DMS53 (cell line): ENCODE measurements at places on chromosomes 2 and 18.
A peak's percentile ranks its signal among the peaks of the same experiment; 100 is the strongest.

DNA sequence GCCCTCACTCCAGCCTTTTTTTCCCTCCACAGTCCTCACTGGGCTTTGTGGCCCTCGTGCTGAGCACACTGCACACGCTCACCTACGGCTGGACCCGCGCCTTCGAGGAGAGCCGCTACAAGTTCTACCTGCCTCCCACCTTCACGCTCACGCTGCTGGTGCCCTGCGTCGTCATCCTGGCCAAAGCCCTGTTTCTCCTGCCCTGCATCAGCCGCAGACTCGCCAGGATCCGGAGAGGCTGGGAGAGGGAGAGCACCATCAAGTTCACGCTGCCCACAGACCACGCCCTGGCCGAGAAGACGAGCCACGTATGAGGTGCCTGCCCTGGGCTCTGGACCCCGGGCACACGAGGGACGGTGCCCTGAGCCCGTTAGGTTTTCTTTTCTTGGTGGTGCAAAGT is 39.4 kb downstream of the STEAP3 start:
- DNase-seq, result no peak

DNA sequence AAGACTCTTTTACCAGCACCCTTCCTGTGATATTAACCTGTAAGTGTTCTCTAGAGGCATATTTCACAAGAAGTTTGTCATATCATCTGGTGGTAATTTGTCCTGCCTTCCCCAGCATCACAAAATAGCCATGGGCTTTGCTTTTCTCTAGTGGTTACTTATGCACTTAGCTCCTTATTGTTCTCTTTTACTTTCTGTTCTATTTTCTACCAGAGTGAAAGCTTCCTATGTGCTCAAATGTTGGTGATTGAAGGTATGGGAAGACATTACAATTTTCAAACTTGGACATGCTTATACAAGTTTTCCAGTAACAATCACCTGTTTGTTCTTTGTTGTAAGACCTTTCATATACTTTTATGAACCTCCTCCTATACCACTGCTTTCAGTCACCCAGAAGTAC is 87.0 kb upstream of the KCNH7 start:
- DNase-seq, result no peak

DNA sequence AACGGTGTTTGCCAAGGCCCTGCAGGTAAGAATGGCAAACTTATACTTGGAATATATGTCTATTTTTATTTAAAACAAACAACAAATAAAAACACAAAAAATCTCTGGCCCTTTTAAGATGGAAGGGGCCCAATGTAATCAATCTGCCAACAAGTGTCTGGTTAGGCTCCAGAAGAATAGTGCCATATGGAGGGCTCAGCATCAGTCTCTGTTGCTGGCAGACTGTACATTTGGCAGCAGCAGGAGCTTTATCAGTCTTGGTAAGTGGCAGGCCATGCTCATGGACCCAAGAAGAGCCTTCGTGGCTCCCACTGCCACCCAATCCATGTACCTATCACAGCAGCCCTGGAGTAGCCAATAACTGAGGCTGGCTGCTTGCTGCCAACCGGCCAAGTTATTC is 101.1 kb downstream of the GALNT3 start:
- no peak for DNase-seq

DNA sequence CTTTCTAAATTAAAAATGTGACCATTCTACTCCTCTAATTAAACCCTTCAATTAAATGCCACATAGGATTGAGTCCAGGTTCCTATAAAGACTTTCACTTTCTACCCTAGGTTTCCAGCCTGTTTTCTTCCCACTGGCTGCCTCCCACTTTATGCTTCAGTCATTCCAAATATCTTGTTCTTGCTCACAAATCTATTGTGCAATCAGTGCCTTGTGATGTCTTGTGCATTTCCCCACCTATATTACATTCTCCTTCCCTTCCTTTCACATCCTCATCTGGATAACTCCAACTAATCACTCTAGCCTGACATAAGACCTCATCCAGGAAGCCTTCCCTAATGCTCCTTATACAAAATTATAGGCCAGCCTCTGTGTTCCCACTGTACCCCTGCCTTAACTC is 281.7 kb upstream of the LRATD1 start:
- no peak for DNase-seq

DNA sequence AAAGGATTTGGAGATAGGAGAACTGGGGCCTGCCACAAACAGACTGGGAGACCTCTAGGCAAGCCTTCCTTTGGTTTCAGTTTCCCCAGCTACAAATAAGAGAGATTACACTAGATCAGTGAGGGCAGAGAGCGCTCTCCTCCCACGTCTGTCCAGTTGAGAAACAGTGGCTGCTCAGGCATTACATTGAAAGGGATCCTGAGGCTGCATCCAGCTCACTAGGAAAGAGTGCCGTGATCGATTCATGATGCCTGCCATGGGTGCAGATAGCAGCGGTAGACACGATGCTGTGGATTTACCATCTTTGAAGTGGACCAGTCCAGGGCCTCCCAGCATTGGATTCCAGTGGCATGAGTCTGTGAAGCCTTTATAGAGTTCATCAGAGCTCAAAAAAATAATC is 62.6 kb downstream of the EN1 start:
- no peak for DNase-seq

DNA sequence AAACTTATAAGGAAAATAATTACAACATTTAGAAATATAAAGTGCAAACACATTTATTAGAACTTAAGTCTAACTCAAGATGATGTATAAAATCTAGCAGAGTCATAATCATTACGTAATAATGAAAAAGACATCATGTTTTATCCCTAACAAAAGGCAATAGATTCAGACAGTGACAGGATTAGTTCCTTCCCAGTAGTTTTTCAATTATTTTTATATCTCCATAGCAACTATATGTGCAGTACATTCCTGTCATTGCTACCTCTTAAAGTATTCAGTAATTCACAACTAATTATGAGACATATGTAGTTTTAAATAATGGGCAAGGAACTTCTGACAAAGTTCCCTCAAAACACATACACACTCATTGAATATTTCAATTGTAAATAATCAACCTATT is 687.9 kb downstream of the CCDC85A start:
- no peak for DNase-seq

DNA sequence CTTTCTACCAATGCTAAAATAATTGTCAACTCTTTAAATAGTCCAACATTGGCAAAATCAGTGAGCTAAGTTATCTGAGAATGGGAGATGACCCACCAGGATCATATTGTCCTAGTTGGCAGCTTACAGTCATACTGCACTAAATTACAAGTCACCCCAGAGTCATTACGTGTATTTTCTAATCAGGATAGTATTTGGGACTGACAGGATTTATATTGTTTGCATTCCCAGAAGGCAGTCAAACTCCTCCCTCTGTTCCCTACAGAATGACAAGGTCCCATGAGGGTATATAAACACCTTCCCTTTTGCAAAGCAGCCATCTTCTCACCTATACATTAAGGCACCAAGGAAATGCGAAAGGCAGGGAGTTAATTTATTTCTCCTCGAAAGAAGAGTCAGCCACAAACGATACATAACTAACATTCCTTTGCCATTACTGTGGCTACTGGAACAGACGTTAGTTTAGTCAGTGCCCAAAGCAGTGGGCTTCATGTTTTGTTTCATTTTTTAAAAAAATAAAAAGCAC is 125.3 kb downstream of the ANTXR1 start:
- no peak for DNase-seq

DNA sequence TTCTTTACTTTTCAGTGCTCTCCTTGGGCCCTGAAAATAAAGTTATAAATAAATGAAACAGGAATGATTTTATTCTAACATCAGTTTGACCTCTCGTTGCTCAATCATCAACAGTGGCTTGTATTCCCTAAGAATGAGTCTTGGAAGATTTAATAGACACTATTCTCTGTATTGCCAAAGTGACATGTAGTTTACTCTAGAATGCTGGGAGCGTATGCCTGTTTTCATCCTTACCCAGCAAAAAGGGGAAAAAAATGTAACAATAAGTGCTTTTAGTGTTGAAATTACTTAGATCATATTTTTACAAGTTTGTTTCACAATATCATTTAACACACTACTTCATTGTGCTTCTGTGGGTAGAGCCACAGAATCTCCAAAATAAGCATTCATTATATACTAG is 240.6 kb upstream of the CWC22 start:
- no peak for DNase-seq

DNA sequence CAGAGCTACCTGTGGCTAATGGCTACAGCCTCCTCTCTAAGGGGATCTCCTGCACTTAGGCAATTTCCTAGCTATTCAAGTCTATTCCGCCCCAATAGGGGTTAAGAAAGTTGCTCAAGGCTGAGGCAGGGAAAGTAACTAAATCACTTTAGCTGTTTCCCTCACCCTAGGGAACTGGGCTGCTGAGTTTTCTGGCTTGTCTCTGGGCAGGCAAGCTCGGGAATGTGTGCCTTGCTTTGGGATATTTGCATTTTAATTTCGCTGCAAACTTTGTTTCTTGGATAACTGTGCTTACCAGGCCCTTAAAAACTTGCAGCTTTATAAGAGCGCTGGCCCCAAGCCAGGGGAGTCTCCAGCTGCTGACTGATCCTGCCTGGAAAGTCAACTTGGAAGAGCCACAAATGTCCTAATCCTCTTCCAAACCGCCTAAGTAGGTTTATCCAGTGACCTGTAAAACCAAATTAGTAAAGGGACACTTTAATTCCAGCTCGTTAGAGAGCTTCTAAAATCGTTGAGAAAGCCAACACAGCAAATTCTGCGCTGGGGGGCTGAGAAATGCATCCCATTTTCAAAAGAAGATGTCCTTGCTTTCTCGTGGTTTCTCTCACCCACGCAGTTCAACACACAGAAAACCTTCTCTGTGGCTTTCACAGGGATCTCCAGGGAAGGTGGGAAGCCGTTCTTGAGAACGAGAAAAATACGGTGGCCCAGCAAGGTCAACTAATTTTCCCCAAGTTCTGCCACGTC is 59.5 kb upstream of the SP3 start:
- no peak for DNase-seq

DNA sequence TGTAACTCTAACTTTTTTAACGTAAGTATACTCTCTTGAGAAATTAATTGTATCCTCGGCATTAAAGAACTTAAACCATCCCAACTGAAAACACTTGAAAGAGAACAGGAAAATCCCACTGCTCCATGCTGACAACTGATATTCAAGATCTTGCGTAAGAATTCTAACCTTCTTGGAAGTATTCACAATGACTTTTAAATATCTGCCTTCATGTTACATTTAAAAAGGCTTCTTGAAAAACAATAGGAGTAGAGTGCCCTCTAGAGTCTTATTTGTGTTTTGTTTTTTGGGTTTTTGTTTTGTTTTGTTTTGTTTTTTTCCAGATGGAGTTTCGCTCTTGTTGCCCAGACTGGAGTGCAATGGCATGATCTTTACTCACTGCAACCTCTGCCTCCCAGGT is 65.4 kb upstream of the DNAJC10 start:
- peak; percentile 83 for DNase-seq

DNA sequence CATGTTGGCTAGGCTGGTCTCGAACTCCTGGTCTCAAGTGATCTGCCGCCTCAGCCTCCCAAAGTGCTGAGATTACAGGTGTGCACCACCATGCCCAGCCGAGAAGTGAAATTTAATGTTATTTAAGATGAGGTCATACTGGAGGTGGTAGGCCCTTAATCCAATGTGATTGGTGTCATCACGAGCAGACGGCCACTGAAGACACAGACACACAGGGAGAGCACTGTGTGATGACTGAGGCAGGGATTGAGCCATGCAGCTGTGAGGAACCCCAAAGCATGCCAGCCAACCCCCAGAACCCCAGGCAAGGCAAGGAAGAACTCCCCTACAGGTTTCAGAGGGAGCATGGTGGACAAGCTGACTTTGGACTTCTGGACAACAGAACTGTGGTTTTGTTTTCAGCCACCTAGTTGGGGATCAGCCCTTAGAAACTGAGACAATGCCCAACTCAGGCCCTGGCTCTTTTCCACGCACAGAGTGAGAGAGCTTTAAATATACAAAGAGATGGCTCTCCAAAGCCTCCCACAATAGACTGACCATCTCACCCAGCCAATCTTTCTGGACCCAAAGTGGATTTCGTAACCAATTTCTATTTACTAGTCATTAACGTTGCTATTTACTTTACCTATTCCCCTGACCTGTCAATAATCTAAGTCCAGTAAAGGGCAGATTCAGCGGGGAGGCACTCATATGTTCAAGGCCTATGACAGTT is 34.2 kb downstream of the TBC1D8 start:
- DNase-seq, result peak; percentile 70

DNA sequence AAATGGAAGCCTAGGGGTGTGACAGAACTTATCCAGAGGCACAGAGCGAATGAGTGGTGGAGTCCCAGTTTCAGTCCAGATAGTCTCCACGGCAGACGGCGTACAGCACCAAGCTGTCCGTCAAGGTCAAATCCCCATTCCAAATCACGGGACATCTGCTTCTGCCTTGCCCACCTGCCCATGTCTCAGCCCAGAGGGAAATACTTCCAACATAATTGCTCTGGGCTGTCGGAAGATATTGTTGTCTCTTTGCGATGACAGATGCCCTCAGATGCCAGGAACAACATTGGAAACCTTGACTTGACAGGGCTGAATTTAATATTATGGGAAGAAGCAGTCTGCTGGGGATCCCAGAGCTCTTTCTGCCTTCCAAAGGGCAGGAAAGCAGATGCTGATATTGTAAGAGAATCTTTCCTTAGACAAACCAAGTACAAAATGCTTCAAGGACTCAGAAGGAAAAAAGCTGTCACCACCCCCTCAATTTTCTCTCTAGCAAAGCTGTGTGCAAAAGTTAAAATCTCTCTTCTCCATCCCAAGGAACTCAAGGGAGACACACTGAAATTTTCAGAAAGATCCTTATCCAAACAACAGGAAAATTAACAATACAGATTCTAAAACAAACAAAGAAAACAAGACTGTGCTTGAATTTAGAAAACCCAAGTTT is 364.0 kb downstream of the LRATD1 start:
- DNase-seq, result no peak

GRCh38 chr2:169237286-169237685 is 125.0 kb downstream of the LRP2 start:
- no peak for DNase-seq

DNA sequence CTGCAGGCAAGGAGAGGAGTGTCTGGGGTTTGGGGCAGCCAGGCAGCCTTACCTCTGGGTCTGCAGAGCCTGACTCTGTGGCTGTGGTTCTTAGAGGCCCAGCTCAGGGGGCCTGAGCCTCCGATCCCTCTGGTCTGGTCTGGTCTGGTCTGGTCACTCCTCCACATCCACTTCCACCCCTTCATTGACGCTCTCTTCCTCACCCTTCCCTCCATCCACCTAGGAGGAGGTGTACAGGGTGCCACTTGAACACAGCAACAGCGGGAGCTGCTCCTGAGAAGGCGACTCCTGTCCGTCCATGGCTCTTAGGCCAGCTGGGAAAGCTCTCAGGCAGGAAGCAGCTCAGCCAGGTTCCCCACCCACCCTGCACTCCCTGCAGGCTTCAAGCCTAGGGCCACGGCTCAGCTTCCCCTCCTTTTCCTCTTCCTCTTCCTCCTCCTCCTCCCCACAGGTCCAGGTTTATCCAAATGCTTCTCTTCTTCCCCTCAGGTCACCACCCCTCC is 16.9 kb downstream of the GPR55 start:
- peak; percentile 65 for DNase-seq

- DNase-seq, result peak; percentile 92
These were observed 8.1 kb downstream of the SMAD7 start for GRCh38 chr18:48942554-48943261.

DNA sequence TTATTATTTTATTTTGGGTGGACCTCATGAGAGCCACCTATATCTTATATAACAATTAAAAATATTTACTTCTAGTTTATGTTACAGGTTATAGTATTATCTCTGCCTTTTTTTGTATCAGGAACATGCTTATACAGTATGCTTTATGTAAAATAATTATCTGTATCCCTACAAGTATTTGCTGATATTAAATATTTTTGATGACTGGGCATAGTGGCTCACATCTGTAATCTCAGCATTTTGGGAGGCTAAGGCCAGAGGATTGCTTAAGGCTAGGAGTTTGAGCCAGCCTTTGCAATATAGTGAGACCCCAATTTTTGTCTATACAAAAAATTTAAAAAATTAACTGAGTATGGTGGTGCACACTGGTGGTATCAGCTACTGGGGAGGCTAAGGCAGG is 39.6 kb downstream of the MOB4 start:
- DNase-seq, result no peak
